ENCODE measurements at places on chromosomes 12 and 14.

- DNase-seq, result no peak
Observed at GRCh38 chr12:18837025-18837424, 99.1 kb downstream of the CAPZA3 start.

GRCh38 chr12:93502802-93503623, 35.7 kb downstream of the MRPL42 start:
- peak; percentile 47 for DNase-seq

DNA sequence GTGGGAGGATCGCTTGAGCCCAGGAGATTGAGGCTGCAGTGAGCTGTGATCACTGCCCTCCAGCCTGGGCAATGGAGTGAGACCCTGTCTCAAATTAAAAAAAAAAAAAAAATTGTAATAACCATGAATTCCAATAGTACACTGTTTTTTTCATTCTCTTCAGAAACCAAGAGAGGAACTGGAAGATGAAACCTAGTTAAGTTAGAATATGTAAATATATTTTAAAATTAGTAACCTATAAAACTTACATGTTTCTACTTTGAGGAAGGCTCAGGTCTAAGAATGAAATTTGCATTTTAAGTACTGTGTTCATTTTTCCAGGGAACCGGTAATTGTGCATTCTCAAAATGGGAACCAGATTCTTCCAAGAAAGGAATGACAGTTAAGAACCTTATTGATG, 18.8 kb downstream of the KNTC1 start:
- no peak for DNase-seq

GRCh38 chr12:72276181-72276805, 4.1 kb downstream of the TRHDE start:
- no peak for DNase-seq

GRCh38 chr14:91153360-91153759, 39.5 kb downstream of the DGLUCY start:
- DNase-seq, result no peak

DNA sequence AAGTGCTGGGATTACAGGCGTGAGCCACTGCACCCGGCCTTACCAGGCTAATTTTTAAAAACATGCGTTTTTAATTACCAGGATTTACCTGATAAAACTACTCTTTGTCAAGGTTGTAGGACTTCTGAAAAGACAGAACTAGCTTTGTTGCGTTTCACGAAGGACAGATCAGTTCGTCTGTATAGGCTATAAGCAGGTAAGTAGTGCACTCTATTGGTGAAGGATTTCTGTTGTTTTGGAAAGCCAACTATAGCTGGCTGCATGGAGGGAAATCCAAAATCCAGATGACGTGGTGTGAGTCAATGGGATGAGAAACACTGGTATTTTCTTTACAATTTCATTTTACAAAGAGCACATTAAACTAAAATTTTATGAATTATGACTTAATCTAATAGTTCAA, 14.6 kb downstream of the GNPNAT1 start:
- DNase-seq, result no peak

GRCh38 chr14:54637270-54638134, 70.6 kb downstream of the SAMD4A start:
- DNase-seq, result no peak

GRCh38 chr12:124709722-124710687, 142.6 kb upstream of the NCOR2 start:
- DNase-seq, result peak; percentile 79

DNA sequence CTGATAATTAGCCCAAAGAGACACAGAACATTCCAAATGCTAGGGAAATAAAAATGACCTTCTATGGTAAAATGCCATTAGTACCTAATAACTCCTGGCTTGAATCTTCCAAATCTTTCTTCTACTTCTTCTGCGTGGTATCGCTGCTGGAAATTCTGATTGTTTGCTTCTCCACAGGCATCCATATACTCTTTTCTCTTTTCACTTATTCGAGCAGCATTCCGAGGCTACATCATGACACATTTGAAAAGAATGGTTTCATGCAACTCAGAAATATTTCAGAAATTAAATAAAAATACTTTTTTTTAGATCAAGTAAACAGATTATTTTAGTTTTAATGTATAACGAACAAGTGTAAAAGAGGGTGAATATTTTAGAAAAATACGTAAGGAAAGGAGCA, 18.9 kb downstream of the ZCCHC8 start:
- DNase-seq, result peak; percentile 11
